ENCODE measurements at places on chromosomes 2 and 18.

DNA sequence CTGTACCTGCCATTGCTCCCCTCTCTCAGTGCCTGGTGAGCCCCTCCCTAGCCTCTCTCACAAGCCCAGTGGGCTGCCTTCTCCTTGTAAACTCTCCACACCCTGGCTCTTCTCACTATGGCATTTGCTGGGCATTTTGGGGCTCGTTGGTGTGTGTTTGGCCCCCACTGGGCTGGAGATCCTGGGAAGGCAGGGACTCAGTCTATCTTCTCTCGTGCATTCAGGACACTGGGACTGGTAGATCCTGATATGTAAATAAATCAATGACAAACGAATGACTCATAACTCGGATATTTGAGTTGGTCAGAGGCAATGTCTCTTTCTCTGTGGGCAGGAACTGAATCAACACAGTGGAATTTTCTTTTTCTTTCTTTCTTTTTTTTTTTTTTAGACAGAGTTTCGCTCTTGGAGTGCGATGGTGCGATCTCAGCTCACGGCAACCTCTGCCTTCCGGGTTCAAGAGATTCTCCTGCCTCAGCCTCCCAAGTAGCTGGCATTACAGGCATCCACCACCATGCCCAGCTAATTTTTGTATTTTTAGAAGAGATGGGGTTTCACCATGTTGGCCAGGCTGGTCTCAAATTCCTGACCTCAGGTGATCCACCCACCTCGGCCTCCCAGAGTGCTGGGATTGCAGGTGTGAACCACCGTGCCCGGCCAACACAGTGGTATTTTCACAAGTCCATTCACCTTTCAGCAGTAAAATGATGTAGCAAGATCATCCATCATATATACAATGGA is 144.6 kb upstream of the SPRED2 start:
- DNase-seq: no peak

DNA sequence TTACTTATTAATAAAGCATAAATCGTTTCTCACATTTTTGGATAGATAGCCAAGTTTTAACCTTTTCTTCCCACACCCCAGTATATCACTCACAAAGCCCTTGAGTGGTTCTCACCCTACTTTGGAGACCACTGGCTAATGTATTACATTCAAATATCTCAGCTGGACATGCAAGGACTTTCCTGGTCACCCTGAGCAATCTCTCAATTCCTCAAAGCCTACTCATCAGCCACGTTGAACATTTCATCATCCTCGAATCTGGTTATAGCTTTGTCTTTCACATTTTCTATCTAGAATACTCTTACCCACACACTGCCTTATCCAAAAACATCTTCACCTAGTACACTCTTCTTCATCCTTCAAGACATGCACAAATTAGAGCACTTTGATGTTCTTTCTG is 71.1 kb upstream of the MAPRE2 start:
- no peak for DNase-seq

- DNase-seq: no peak
Measured at GRCh38 chr18:75869162-75869561, 441.7 kb upstream of the SMIM21 start.

GRCh38 chr2:231425811-231426703 is 30.5 kb downstream of the B3GNT7 start:
- no peak for DNase-seq

DNA sequence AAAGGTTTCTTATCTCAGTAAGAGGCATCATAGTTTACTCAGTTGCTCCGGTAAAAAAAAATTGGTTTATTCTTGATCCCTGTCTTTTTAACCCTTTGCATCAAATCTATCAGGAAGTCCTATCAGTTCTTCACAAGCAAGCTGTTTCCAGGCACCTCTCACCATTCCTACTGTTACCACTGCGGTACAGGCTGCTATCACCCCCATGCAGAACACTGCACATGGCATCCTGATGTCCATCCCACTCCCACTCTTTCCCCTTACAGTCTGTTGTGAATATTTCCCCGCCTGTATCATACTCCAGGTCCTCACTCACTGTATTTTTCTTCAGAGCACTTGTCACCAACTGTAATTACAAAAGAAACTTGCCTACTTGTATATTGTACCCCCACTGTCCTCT is 5.3 kb upstream of the CNRIP1 start:
- DNase-seq: no peak

GRCh38 chr2:239399921-239400595 is 762 bp downstream of the HDAC4 start:
- no peak for DNase-seq

DNA sequence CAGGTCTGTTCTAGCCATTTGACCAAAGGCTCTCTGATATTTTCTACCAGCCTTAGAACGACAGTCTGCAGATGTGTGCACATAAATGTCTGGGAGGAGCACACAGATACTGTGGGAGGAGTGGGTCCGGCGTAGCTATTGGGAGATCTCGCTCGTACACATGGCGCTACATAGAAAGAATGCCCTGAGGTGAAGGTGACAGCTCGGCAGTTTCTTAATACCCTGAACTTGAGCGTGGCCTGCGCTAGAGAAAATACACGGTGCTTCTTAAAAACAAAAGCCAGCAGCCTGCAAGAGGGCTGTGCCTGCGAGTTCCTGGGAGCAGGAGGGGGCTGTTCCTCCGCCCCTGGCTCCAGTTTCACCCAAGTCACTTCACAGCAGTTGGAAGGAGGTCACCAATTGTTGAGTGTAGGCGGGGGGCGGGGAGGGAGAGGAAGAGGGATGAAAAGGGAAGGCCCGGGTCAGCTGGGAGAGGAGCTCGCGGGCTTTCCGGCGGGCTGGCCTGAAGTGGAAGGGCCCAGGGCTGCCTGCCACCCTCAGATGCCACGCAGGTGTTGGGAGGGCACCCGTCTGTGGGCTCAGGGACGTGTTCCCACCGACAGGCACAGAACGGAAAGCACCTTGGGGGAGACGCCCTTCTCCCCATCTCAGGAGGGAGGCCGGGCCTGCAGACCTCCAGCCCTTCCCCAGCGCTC is 124.7 kb upstream of the ZNF516 start:
- no peak for DNase-seq

DNA sequence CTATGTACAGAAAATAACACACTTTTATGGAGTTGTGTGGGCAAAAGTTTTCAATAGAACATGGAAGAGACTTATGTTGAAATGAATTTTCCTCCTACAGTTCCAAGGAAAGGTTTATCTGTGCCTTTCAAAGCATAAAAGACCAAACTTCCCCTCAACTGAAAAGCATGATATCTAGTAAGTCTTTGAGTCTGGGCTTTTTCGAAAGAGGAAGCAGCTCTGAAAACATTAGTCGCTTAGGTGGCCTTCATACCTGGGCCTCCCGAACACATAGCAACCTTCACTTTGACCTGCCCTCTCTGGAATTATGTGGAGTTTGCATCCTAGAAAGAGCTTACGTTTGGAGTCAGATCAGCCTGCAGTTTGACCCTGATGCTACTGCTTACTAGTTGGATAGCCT is 4.8 kb upstream of the CAPN14 start:
- no peak for DNase-seq

DNA sequence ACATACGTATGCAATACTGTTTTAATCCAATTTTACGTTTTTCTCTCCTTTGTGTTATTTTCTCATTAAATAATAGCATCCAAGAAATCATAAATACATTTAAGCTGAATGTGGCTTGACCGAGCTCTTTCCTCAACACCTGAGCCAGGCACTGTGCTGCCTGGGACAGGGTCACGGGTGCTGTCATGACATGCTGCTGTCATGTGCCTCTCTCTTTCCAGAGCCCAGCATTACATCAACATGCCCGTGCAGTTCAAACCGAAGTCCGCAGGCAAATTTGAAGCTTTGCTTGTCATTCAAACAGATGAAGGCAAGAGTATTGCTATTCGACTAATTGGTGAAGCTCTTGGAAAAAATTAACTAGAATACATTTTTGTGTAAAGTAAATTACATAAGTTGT is 94.1 kb upstream of the LDLRAD4 start:
- DNase-seq: no peak

DNA sequence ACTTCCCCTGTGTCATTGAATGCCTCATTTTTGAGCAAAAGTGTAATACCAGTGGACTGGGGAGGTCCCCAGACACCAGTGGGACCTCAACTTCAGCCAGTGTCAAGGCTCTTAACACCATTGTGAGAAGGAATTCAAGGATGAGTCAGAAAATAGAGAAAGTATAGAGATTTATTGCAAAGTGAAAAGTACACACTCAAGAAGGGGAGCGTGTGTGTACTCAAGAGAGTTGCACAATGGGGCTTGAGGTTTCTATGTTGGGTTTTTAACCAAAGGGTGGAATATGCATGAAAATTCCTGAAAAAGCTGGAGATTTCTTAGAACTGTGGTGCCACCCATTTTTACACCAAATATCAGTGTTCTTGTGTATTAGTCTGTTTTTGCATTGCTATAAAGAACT is 81.9 kb downstream of the ADCYAP1 start:
- DNase-seq: no peak

Measured in GM19239 (cell line).